ENCODE measurements at places on chromosomes 16 and 17.

DNA sequence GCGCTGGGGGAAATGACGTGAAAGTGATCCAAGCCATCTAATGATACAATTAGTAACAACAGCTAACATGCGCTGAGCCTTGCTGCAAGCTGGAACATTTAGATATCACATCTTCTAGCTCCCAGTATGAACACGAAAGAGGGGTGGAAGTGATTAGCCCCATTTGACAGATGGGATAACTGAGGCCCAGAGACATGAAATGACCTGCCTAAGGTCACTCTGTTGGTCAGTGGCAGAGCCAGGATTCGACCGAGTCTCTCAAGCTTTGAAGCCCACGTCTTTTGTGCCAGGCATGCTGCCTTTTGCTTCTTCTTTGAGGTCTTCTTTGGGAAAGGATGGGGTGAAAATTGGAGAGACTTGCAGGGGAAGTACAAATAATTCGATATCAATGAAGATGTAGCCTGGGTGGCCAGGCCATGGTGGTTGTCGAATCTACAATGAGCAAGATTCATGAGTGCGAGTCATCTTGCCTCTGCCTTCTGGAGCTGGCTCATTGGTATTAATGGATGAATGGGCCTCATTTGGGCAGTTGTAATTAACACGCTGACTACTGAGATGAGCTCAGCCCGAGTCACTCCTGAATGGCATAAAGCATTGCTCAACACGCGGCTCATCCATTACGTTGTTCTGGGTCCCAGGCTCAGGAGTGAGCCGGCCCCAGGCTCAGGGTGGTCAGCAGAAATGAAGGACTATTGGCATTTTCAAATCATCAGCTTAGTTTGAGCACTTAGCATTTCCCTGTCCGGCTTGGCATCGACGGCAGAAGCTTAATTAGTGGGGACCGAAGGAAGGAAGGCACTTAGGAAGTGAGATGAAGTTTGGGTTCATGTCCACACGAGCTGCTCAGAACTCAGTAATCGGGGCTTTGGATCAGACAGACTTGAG lies 28.0 kb upstream of the GPRC5B start:
- no peak for DNase-seq

GRCh38 chr17:31787857-31788570 lies 71.0 kb downstream of the COPRS start:
- no peak for DNase-seq

GRCh38 chr16:63978240-63978639 lies 1143.6 kb downstream of the CDH11 start:
- DNase-seq, result no peak

- DNase-seq, result no peak
Measured at GRCh38 chr16:69476920-69477443, 52.6 kb downstream of the CYB5B start.

GRCh38 chr16:88430524-88431446 lies 22.3 kb upstream of the ZFPM1 start:
- DNase-seq, result no peak

DNA sequence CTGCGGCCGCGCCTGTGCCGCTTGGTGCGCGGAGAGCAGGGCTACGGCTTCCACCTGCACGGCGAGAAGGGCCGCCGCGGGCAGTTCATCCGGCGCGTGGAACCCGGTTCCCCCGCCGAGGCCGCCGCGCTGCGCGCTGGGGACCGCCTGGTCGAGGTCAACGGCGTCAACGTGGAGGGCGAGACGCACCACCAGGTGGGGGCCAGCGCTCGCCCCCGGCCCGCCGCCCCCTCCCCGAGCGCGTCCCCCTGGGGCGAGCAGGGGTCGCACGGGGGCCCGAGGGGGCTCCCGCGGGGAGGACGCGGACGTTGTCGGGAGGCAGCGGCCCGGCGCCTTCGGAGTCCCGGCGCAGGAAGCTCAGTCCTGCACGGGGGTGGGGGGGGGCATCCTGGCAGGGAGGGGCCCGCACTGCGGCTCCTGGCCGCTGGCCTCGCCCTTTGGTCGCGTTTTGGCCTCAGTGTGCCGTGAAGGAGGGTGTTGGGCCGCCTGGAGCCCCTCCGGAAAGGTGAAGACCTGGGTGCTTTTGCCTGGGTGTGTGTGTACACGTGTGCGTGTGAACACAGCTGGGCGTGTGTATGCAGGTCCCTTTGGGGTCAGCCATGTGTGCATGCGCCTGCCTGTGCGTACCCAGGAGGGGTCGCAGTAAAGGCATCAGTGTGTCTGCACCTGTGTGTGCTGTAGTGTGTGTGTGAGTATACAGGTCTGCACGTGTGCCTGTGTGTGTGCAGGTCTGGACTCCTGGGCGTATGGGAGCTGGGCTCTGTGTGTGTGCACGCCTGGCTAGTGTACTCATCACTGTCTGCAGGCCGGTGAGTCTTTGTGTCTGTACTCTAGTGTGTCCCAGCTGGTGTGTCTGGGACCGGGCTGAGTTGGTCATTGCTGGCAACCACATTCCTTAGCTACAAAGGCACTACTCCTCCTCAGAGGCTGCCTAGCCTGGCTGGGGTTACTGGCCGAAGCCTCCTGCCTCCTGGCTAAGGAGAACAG lies 615 bp downstream of the NHERF2 start:
- DNase-seq, result no peak
